Stimulated activated CD8-positive, alpha-beta memory T cell treated with anti-CD3 and anti-CD28 coated beads, Interleukin-7, amount 100 ng/mL, for 48 hours (primary cell): ENCODE measurements at places on chromosomes 4 and X.
A peak's percentile ranks its signal among the peaks of the same experiment; 100 is the strongest.

- no peak for DNase-seq
Observed at GRCh38 chrX:129655547-129656249, 942 bp upstream of the APLN start.

DNA sequence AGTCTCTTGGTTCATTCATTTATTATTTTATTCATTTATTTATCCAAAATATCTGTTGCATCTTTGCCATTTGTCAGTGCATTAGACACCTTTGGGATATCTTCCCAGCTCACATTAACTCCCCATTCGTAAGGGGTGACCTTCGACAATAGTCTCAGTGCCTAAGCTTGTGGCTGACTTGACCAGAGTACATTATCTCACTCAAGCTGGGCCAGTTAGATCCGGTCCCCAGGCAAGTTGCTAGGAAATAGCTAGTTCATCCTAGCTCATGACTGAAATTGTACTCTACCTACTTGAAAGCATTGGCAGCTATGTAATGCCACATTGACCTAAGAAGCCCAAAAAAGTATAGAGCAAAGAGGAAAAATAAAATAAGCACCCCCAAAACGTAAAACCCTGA is 165.3 kb downstream of the FBXO8 start:
- DNase-seq: no peak

DNA sequence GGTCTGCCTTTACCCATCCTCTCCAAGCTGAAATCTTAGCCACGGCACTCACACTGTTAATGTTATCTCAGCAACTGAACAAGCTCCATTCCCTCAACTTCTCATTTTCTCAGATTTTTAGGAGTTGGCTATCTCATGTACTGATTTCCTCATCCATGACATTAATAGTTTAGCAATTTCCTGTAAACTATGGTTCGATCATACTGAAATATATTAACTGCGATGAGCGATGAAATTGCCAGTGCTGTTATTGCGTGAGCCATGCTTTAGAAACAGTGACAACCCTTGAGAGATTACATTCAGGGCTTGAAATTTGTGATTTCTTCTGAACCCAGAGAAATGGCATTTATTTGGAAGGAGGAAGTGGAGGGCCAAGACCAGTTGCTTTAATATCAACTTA is 223.7 kb downstream of the GPAT3 start:
- no peak for DNase-seq

DNA sequence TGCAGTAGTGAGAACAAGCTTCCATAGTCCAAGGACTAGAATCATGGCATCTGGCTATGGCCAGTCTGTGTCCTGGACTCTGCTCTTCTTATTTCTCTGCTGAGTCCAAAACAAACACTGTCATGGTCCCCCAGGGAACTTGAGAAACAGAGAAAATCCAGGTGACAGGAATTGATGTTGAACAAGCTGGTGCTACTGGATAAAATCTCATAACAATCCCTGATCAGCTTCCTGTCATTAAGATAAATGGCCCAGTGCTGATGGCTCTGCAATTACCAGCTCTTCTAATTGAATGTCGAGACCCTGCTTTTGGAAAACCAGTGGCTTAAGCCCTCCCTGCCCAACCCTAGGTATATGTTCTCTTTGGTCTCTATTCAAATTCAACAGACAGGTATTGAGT is 58.8 kb upstream of the ARHGAP36 start:
- no peak for DNase-seq

- DNase-seq: no peak
Observed at GRCh38 chrX:151871244-151871643, 41.4 kb upstream of the MAGEA4 start.

- no peak for DNase-seq
Observed at GRCh38 chrX:119190831-119191230, 45.3 kb upstream of the PGRMC1 start.

DNA sequence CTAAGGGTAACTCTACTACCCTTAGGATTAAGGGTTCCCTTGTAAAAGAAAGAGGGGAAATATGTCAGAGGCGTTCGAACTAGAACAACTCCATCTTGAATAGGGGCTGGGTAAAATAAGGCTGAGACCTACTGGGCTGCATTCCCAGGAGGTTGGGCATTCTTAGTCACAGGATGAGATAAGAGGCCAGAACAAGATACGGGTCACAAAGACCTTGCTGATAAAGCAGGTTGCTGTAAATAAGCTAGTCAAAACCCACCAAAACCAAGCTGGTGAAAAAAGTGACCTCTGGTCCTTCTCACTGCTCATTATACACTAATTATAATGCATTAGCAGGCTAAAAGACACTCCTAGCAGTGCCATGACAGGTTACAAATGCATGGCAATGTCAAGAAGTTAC is 922.0 kb downstream of the DMD start:
- DNase-seq: no peak

- DNase-seq: no peak
Observed at GRCh38 chrX:132716006-132716405, 227.2 kb upstream of the MBNL3 start.

GRCh38 chr4:186669159-186669731 is 54.4 kb downstream of the FAT1 start:
- DNase-seq: no peak

DNA sequence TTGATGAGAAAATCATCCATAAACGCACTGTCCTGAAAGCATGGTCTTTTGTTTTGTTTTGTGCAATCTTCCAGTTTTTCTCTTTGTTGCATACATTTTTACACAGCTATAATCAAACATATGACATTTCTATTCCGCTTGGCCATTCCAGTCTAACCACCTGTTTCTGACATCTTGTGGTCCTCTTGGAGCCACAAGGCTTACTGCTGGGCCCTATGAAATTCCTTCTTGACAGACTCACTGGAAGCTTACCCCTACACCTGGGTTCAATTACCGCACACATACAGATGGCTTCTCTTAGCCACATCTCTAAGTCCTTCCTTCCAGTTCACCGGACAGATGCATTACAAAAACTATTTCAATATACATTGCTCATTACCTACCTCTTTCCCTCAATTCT is 72.4 kb downstream of the PAPSS1 start:
- DNase-seq: no peak

GRCh38 chrX:48919947-48920717 is 1.3 kb upstream of the PIM2 start:
- DNase-seq: no peak

- no peak for DNase-seq
Observed at GRCh38 chrX:64885850-64886249, 90.4 kb downstream of the ZC4H2 start.

DNA sequence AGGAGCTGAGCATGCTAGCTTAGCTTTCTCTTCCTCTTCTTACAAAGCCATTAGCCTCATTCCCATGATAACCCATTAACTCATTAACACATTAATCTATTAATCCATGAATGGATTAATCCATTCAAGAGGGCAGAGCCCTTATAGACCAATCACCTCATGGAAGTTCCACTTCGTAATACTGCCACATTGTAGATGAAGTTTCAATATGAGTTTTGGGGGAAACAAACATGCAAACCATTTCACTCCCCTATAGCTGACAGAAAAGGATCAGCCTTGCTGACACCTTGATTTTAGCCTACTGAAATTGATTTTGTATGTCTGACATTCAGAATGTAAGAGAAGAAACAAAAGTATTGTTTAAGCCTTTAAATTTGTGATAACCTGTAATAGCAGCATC is 251.8 kb upstream of the GALNTL6 start:
- DNase-seq: no peak

DNA sequence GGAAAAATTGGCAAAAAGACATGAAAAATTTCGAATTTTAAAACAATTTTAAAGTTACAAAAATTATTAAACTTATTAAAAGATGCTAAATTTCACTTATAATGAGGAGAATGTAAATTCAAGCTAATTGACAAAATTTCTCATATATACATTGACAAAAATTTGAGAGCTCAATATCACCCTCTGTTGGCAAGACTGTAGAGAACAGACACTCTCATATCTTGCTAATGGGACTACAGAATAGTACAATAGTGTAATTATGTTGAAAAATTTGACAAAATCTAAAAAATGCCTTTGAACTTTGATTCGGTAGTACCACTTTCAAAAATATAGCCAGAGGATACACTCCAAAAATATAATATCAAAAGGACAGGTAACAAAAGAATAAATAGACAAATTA is 29.8 kb downstream of the DCAF8L2 start:
- DNase-seq: no peak

DNA sequence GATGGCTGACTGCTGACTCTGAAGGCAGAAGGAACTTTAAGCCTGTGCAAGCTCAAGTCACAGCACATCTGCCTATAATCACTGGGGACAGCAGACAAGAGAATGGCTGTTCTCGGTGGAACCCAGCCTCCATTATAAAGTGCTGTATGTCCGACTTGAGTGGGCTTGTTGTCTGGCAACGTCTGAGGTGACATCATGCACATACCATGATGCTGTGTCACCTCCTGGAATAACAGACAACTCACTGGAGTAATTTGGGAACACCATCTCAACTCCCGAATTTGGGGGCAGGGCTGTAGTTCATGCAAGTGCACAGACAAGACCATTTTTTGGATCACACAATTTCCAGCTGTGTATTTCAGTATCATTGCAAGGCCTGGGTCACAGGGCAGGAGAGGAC is 59.8 kb upstream of the GPM6B start:
- DNase-seq: no peak

- no peak for DNase-seq
Observed at GRCh38 chrX:44314259-44314734, 29.2 kb downstream of the EFHC2 start.

DNA sequence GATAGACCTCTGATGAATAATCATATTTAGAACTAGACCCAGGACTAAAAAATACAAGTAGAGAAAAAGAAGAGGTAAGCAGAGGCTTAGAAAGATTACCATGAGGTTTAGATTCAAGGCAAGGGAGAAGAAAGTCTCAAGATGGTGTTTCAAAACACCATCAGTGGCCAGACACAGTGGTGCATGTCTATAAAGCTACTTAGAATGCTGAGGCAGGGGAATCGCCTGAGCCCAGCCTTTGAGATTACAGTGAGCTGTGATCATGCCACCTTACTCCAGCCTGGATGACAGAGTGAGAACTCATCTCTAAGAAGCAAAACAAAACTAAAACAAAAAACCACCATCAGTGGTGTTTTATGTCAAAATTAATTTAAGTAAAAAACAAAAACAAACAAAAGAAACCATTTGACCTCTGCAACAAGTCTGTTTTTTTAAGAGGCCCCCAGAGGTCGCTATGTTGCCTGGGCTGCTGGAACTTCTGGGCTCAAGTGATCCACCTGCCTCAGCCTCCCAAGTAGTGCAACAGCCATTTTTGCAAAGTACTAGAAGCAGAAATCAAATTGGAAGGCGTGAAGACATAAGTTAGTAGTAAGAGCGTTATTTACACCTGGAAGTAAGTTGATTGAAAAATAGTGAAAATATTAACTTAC is 784.3 kb downstream of the ADGRL3 start:
- DNase-seq: no peak

DNA sequence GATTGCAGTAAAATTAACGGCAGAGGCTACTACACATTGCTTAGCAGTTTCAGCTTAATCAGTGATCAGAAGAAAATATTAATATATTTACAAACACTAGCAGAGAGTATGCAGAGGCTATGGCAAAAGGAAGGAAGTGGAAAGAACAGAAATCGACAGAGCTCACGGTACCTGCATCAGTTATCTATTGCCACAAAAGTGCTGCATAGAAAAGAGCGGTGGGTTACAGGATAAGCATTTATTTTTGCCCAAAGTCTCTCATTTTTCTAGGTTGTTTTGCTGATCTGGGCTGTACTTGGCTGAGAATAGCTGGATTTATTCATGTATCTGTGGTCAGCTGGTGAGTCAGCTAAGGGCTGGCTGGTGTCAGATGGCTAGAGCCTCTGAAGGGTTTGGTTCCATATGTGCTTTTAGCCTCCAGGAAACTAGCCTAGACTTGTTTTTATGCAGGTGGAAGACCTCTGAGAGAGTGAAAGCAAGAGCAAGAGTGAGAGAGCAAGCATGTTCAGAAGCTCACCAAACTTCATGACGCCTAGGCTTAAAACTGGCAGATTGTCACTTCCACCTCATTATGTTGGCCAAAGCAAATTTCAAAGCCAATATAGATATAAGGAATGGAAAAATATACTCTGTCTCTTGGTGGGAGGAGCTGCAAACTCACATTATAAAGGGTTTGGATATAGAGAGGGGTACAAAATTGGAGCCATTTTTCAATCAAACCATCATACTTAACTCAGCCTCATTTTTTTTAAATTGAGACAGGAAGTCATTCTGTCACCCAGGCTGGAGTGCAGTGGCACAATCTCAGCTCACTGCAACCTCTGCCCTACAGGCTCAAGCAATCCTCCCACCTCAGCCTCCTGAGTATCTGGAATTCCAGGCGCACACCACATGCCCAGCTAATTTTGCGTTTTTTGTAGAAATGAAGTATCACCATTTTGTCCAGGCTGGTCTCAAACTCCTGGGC is 153.2 kb upstream of the RPL34 start:
- DNase-seq: peak; percentile 11

- no peak for DNase-seq
Observed at GRCh38 chr4:2409381-2409783, 9.1 kb downstream of the ZFYVE28 start.

GRCh38 chr4:966266-967112 is 6.9 kb downstream of the DGKQ start:
- DNase-seq: no peak

GRCh38 chr4:57442831-57443291 is 332.7 kb upstream of the IGFBP7 start:
- no peak for DNase-seq

GRCh38 chr4:162837679-162838078 is 329.0 kb downstream of the NAF1 start:
- DNase-seq: no peak

GRCh38 chr4:147480891-147481576 is at the start of gene EDNRA:
TSS of gene EDNRA (plus strand) at chr4:147481097. CDS start at chr4:147485682, 4,585 bp downstream.
- no peak for DNase-seq

DNA sequence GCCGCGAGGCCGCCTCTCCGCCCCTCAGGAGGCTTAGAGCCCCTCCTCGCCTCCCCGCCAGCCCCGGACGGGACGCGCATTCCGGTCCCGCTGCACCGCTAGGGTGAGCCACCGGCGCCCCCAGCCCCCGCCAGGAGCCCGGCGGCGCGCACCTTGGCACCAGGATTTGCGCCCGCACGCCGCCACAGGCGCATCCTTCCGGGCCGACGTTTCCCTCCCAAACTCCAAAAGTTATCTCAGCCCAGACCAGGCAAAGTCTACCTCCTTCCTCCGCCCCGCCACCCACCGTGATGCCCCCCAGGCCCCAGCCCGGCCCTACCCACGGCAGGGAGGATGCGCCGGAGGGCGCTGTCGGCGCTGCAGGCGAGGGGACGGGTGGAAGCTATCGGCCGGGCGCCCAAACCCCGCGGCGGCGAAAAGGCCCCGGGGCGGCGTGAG is 538 bp downstream of the SCML2 start:
- DNase-seq: no peak

- no peak for DNase-seq
Observed at GRCh38 chr4:46730075-46730474, 179.0 kb downstream of the COX7B2 start.

DNA sequence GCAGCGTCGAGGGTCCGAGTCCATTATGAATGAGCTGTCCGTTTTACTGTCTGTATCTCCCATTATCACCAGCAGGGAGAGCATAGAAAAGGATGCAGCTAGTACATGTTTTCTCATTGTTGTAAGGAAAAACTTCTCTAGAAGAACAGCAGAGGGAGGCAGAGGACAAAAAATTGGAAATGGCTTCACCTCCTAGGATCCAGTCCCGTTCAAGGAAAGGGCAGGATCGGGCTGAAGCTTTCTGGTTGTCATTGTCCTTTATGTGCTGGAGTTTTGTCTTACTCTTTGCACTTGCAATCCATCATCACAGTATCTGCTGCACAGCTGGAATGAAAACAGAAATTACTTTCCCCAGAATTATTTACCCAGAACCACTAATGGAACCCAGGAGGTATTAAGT is 14.7 kb downstream of the NDP start:
- no peak for DNase-seq
